SK-N-SH (cell line): ENCODE measurements at places on chromosomes 5 and 9. TPM values are rescaled to one million over a fixed set of nuclear protein-coding genes. Genes with fewer than 3 reads are reported as not detected.

DNA sequence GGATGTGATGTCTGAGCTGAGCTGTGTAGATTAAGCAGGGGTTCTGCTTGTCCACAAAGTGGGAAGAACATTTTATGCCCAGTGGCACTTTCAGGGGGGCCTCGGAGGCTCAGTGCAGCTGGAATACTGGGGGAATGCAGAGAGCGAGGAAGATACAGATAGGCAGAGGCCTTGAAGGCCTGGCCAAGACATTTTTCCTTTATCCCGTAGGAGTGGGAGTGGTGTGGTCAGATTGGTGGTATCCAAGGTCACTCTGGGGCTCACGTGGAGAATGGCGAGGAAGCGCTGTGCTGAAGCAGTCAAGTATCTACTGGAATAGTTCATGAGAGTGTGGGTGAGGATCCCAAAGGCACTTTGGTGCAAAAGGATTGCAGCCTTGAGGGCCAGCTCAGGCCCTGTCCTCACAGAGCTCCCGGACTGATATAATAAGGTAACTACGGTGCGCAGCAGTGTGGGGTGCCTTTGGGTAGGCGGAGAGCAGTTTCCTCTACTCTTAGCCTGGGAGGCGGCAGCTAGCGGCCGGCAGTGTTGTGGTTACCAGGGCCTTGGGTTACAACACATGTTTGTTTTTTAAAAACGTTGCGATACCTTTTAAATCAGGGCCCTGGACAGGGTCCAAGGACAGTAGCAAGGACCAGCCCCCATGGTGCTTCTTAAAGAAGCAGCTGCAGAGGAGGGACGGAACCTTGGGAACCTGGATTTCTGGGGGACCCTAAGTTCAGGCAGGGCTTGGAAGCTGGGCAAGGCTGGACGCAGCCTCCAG, 10.8 kb upstream of the CCDC69 start:
- DNase-seq, result no peak

DNA sequence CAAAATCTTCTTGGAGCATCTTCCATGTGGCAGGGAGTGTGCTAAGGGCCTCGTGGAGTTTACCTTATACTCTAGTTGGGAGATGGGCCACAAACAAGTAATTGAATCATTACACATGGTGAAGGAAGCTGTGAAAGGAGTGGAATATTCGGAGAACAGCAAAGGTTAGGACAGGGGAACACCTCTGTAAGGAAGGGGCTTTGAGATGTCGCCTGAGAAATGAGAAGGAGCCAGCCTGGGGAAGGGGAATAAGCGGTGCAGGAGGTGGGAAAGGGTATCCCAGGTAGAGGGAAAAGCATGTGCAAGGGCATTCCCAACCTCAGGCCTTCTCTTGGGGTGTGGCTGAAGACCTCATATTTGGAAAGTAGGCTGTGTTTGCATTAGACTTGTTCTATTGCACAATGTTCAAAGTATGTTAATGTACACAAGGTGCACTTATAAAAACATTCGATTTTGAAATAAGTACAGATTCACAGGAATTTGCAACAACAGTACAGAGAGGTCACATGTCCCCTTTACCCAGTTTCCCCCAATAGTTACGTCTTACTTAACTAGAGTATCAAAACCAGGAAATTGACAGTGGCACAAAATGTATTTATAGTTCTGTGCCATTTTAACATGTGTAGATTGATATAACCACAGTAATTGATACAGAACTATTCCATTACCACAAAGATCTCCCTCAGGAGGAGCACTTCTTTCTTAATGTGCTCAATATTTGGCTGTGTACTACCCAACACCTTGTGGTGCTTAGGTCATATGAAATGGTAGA, 2.4 kb upstream of the STOM start:
- no peak for DNase-seq

C5orf24 gene
- polyA plus RNA-seq, result 21.8 and 34.3 TPM in 2 replicates

GRCh38 chr5:53090229-53090628, 19.3 kb downstream of the MOCS2 start:
- DNase-seq, result no peak
